Kidney epithelial cell (primary cell): ENCODE measurements at places on chromosomes 16 and 17. TPM values are rescaled to one million over a fixed set of nuclear protein-coding genes. Genes with fewer than 3 reads are reported as not detected.

MEIOC gene
- 3.8 and 5.6 TPM in 2 replicates for total RNA-seq

GRCh38 chr16:280005-280460 lies 358 bp upstream of the ARHGDIG start:
- no peak for DNase-seq

GRCh38 chr17:76845541-76846017 lies 22.6 kb upstream of the MGAT5B start:
- no peak for DNase-seq

DNA sequence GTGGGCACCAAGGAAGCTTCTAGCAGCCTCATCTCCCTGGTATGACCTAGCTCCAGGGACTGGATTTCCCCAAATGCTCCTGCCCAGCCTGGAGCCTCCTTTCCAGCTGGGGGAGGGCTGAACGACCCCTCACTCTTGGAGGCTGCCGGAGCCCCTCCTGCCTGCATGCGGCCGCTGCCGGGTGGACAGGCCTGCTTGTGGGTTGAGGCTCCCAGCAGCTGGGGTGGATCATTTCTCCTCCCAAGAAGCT lies 213.6 kb downstream of the SEC14L1 start:
- DNase-seq, result no peak

DNA sequence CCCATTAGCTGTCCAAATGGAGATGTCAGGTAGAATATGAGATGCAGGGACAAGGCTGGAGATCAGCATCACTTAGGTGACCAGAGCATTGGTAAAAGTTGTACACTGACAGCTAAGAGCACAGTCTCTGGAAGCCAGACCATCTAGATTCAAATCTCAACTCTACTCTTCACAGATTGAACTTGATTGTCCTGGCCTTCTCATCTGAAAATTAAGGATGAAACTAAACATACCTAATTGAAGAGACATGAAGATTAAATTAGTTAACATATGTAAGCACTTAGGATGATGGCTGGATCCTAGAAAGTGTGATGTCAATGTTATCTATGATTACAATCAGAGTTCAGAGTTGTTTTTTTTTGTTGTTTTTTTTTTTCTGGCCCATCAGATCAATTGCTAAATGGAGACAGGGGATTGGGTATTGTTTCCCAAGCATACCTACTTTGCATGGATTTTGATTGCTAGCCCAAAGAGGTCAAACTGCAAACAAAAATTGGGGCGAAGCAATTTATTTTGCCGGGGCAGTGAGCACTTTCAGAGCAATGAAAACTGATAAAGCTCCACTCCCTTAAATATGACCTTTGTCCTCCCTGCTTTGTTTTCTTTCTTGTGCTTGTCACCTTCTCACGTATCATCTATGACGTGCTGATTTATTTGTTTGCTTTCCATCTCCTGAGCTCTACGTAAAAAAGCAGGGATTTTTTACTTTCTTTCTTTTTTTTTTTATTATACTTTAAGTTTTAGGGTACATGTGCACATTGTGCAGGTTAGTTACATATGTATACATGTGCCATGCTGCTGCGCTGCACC lies 217.6 kb upstream of the CPHXL start:
- DNase-seq, result no peak
